ENCODE measurements at places on chromosomes 1 and 21.

DNA sequence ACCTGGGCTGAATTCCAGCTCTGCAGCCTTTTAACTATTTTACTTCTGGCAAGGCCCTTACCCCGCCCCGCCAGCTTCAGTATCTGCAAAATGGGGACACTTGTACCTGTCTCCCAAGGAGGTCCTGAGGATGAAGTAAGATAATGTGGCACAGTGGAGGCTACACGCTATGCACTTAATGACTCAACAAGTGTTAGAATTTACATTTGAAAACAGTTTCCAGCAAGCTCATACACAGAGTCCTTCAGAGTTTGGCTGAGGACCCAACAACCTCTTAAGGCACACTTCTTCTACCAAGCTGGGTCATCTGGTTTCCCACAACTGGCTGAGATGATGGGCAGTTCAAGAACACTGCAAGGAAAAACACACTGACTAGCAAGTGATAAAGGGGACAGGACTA lies 30.2 kb upstream of the SLC22A15 start:
- DNase-seq, result no peak

GRCh38 chr1:81617308-81617967 lies 183.3 kb upstream of the ADGRL2 start:
- DNase-seq, result no peak

DNA sequence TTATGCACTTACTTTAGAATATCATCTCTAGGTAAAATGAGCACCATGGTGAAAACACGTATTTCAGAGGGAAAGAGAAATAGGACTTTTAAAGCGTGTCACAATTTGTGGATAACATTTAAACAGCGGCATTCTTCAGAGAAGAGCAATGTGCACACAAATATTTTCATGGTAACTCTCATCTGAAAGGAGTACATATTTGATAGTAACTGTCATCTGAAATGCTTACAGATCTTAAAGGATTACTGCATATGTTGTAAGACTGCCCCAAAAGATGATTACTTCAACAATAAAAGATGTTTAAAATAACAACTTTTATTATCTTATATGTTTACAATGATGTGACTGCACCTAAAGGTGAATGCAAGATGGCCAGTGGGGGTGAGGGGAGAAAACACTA lies 408.8 kb downstream of the PLA2G4A start:
- no peak for DNase-seq

- no peak for DNase-seq
These were observed 37.0 kb upstream of the SAMD11 start for GRCh38 chr1:886760-887159.

DNA sequence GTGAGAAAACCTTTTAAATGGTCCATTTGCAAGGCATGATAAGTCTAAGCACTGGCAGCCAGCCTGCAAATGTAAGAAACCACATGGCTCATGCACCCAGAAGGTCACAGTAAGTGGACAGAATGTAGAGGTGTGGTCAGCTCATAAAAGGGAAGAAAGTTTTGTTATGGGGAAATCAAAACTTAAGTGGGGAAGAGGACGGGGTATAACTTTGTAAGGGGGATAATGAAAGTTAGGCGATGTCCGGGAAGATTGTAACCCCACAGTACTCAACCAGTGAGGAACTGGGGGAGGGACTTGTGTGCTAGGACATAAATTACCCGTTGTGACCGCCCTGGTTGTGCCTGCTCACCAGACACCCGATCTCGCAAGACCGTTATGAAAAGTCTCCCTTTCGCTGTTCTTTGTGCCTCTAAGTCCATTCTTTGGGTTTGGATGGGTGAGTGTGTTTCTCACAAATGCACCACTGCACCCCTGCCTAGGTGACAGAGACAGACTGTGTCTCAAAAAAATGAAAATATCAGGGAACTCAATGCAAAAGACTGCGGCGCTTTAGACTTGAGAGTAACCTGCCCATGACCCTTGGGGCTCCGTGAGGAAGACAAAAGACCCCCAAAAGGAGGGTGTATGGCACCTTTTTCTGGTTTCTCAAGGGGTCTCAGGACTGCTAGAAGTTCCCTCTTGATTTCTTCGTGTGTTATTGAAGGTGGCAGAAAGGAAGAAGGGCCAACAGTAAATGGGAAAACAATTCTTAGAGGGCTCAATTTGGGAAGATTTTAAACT lies 28.6 kb upstream of the ZNF496 start:
- no peak for DNase-seq

GRCh38 chr1:173688300-173688699 lies 18.6 kb upstream of the ANKRD45 start:
- no peak for DNase-seq

GRCh38 chr1:62038594-62039284 lies 155.9 kb upstream of the L1TD1 start:
- DNase-seq, result no peak

- peak; percentile 32 for DNase-seq
These were observed 113.1 kb upstream of the IRF2BP2 start for GRCh38 chr1:234722904-234723720.

DNA sequence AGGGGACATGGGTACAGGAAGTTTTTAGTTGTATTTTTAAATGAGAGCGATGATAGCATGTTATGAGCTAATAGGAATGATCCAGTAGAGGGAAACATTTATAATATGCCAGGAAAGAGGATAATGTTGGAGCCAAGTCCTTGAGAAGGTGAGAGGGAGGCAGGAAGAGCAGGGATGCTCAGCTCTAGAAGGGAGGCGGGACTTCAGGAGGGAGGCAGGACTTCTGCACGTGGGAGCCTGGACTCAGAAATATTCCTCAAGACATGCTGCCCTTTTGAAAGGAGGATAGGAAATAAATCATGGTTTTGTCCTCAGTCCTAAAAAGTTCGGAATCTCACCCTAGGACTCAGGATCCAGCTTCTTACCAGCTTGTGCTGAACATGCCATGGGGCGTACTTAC lies 5.9 kb downstream of the ADARB1 start:
- no peak for DNase-seq

GRCh38 chr1:25710583-25711347 lies 89.2 kb upstream of the SELENON start:
- DNase-seq, result no peak

DNA sequence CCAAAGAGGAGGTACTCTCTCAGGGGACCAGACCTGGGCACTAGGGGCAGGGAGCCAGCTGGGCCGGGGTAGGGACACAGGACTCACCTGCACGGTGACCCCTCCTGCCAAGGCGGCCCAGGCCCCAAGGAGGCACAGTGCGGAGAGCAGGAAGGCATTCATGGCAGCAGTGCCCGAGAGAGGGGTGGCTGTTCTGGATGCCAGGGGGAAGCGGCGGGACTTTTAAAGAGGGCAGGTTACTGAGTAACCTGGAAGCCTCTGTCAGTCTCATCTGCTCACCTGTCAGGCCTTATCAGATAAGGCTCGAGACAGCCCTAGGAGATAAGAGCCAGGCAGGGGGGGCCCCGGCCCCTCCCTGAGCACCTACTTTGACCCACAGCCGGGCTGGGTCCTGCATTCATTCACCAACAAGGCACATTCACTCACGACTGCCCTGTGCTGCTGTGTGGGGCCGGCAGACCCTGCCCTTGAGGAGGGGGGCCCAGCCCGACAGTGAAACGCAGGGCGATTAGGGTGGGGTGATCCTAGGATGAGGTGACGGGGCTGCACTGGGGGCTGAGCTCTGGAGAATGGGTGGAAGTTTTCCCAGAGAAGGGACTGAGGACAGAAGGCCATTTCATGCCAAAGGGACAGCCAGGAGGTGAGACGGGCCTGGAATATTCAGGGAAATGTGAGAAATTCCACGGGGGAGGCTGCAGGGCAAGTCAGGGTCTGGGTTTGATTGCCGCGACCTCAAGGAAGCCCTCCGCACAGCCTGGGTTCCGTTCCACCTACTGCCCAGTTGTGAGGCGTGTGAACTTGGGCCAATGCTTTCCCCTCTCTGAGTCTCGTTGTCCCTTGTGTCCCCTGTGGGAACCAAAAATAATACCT lies at the start of gene GUCA2A:
Gene GUCA2A (minus strand): TSS at position 195 of the 870 bp plus-strand sequence. CDS start 33 bp downstream, at position 162.
- DNase-seq, result no peak

- DNase-seq, result no peak
These were observed at the start of gene ZNF593OS for GRCh38 chr1:26171084-26172072. ZNF593OS (minus strand) TSS chr1:26171832; CDS start chr1:26171661, 171 bp downstream.

DNA sequence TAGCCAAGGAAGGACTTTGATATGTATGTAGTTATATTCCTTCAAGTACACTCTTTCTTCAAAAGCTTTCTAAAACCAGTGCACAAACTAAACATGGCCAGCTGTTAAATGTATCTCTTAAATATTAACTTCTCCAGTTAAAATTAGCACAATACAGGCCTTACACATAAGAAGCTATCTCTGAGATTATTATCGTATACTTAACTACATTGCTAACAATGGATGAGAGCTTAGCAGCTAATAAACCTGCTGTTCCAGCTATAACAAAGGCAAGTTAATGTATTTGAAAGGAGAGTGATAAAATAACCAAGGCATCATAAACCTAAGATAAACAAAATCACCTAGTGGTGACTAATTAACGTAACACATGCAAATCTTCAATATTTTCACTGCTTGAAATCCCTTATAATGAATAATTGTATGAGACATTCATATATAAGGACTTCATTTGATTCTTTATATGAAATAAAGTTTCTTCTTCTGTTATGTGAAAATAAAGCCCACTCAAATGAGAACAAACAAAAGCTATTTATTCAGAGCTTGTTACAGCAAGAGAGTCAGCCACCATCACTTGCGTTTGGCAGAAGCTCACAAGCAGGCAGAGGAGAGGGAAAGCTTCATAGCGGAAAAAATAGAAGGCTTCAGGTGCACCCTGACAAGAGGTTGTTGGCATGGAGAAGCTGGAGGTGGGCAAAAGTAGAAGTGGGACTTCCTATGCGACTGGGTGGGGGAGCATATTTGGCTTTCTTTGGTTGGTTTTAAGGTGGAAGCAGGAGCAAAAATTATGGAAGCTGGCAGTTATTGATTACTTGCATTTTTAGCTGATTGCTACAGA lies 274.1 kb upstream of the CHRM3 start:
- no peak for DNase-seq

GRCh38 chr1:114701931-114702330 lies 6.6 kb upstream of the AMPD1 start:
- no peak for DNase-seq

DNA sequence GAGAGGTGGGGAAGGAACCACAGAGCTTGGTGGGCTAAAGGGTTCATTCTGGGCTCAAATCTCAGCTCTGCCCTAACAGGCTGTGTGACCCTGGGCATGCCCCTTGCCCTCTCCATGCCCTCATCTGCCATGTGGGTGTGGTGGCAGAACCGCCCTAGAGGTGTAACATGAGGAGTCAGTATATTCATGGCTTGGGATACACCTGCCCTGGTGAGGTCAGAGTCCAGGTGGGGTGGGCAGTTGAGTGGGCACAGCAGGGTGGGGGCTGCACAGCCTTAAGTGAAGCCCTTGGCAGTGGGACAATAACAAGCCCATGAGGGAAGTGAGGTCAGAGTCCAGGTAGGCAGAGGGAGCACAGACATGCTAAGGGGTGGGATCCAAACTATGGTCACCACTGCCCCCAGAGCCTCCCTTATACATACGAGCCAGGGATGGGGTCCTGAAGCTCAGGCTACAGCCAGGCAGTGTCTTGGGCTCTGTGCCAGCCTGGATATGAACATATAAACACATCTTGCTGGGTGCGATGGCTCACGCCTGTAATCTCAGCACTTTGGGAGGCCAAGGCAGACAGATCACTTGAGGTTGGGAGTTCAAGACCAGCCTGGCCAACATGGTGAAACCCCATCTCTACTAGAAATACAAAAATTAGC lies 59.0 kb upstream of the EFHD2 start:
- no peak for DNase-seq

DNA sequence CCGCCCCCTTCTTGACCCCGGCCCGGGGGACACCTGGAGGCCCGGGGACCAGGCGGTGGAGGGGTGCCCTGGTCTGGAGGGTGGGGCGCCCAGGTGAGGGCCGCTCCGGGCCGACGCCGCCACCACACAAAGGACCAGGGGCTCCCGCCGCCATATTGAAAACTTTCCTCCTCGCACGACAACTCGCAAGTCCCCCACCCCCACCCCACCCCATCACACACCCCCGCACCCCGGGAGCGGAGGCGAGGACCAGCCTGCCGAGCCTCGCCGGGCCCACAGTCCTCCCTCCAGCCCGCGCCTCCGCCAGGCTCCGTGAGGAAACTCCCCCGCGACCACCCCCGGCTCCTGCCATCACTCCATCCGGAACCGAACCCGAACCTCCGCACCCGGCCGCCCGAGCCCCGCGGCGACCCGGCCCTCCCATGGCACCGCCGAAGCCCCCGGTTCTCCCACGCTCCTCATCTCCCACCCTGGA lies 733 bp downstream of the KDM5B start:
- DNase-seq, result peak; percentile 20

DNA sequence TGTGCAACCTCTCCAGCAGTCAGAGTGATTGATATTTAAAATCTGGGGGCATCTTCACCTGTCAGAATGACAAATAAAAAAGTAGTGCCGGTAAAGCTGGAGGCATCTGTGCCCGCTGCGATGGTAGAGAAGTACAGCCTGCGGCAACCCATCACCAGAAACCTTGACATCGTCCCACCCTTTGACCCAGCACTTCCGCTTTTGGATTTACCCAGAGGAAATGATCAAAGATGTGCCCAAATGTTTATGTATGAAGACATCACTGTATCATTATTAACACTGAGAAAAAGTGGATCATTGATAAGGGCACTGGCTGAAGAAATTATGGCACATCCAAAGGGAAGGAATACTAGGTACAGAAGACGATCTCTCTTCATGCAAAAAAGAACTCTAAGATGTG lies 96.0 kb downstream of the PGBD5 start:
- DNase-seq, result no peak

DNA sequence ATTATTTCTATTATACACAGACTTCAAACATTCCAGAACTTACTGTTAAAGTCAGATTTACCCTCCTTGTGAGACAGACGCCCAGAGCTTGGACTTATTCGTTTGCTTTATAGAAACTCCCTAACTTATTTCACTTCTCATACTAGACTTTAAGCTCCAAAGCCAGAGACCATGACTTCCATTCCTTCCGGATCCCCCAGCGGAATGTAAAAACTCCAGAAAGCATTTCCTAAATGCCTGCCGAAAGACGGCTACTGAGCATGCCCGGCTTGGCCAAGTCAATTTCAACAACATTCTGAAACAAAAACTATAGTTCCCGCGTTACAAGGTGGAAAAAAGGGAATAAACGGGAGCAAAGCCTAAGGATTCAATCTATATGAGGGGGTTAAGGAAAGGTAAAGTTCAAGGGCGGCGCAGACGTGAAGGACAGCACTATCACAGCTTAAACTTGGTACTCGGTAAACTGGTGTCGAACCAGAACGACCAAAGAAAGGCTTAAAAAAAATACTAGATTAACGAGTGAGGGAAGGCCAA lies 1.1 kb downstream of the USP48 start:
- DNase-seq, result no peak

GRCh38 chr21:15084668-15085067 lies 19.9 kb upstream of the NRIP1 start:
- DNase-seq, result no peak

GRCh38 chr1:56375326-56375804 lies 204.0 kb downstream of the PLPP3 start:
- no peak for DNase-seq

GRCh38 chr1:154386643-154387352 lies 18.3 kb upstream of the IL6R start:
- DNase-seq, result peak; percentile 44

- no peak for DNase-seq
These were observed 988.8 kb upstream of the B3GALT2 start for GRCh38 chr1:194175251-194175650.

All from activated CD4-positive, CD25-positive, alpha-beta regulatory T cell (primary cell).